Gastrocnemius medialis (tissue), 4 donors: ENCODE measurements at places on chromosomes 16 and 17.

DNA sequence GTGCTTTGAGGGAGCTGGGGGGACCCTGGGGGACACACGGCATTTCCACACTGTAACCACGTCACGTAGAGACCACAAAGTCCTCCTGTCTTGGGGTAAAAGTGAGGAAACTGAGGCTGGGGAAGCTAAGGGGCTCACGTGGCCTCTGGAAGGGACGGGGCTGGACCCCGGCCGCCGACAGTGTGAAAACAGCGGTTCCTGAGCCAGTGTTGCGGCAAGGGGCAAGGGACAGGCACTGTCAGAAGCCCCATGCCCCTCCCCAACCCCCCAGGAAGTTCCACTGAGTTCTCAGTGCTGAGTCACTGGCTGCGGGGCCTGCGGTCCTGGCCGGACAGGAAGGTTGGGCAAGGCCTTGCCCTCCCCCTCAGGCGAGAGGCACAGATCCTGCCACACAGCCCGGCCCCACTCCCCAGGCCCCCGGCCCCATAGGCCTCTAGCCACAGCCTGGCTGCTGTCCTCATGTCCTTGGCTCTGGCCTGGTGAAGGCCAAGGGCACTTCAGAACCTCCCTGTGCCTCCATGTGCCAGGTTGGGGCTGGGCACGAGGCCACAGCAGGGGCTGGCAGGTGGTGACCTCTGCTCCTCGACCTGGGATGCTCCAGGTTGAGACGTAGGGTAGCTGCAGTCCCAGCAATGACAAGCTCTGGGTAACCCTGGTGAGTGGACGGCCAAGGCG lies 5.0 kb upstream of the CCDC57 start:
- H3K27ac ChIP-seq, result peak overlapping the region; percentile 62
- H3K4me1 ChIP-seq, result peaks cover 11% of the 10 kb centered on the region
- H3K36me3 ChIP-seq, result no peaks in the 10 kb centered on the region
- DNase-seq, result peak; percentile 54
- no peak overlapping the region for H3K4me3 ChIP-seq

DNA sequence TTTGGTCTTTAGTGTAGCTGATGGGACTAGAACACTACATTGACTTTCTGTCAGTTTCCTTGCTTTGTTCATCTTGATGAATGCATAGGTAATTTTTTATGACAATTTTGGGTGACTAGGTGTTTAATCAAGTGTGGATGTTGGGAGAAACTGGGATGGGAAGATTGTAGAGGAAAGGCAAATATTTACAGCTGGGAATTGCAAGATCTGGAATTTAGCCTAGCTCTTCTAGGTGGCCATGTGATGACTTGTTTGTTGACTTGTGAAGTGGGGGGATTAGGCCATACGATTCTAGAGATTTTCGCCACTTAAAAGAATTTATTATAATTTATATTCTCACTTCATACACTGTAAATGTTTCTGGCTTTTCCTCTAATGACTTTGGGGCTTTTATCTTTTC lies 480.3 kb upstream of the GOT2 start:
- H3K27ac ChIP-seq, result no peak overlapping the region
- no peak for DNase-seq
- no peak overlapping the region for H3K4me3 ChIP-seq
- no peaks in the 10 kb centered on the region for H3K27me3 ChIP-seq

- DNase-seq, result no peak
- H3K27me3 ChIP-seq, result no peaks in the 10 kb centered on the region
- no peaks in the 10 kb centered on the region for H3K36me3 ChIP-seq
Observed at GRCh38 chr17:27283060-27283459, 10.9 kb upstream of the WSB1 start.

DNA sequence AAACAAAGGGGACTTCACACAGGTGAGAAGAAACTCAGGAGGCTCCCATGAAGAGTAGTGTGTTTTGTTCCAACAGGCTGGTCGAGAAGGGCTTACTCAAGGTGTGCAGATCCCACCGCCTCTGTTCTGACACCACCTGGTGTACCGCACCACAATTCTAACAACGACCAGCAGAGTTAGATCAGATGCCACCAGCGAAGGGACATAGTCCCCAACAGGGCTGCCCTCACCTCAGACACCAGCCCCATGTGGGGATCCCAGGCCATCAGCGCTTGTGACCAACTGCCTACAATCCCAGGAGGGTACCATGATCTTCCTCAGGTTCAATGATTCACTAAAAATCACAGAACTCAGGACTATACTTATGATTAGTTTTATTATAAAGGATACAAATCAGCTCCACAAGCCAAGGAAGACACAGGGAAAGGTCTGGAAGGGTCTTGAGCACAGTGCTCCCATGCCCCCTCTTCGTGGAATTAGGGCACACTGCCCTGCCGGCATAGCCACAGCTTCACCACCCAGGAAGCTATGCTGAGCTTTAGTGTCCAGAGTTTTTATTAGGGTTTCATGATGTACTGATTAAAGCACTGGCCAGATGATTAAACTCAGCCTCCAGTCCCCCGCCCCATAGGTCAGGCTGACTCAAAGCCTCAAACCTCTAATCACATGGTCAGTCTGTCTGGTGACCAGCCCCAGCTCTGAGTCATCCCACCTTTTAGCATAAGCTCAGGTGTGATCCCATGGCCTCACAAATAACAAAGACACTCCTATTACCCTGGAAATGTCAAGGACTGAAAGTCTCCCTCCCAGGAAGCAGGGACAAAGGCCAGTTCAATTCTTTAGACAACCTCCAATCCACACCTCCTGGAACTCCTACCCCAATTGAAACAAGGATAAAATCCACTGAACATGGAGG lies 26.0 kb downstream of the TRIM25 start:
- H3K4me3 ChIP-seq, result no peak overlapping the region
- no peak for DNase-seq
- no peak overlapping the region for H3K27ac ChIP-seq
- H3K4me1 ChIP-seq, result no peaks in the 10 kb centered on the region
- H3K36me3 ChIP-seq, result peaks cover 53% of the 10 kb centered on the region

DNA sequence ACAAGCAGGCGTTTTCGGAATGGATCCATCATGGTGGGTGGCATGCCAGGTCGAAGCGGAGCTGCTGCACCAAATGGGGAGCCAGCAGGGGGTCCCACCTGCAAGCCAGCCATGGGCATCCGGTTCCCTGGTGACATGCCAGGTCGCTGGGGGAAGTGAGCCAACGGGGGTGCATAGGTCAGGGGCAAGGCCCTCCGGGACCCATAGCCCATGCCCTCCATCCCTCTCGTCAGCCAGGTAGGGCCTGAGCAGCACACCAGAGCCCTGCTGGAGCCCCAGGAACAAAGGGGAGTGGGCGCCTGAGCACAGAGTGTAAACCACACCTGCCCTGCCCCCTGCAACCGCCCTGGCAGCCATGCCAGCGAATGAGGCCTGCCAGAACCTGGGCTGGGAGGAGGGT lies 5.0 kb downstream of the SMARCD2 start:
- no peak for DNase-seq
- H3K27me3 ChIP-seq, result no peaks in the 10 kb centered on the region
- H3K4me3 ChIP-seq, result no peak overlapping the region
- peaks cover 74% of the 10 kb centered on the region for H3K4me1 ChIP-seq
- peak overlapping the region; percentile 96 for H3K27ac ChIP-seq

DNA sequence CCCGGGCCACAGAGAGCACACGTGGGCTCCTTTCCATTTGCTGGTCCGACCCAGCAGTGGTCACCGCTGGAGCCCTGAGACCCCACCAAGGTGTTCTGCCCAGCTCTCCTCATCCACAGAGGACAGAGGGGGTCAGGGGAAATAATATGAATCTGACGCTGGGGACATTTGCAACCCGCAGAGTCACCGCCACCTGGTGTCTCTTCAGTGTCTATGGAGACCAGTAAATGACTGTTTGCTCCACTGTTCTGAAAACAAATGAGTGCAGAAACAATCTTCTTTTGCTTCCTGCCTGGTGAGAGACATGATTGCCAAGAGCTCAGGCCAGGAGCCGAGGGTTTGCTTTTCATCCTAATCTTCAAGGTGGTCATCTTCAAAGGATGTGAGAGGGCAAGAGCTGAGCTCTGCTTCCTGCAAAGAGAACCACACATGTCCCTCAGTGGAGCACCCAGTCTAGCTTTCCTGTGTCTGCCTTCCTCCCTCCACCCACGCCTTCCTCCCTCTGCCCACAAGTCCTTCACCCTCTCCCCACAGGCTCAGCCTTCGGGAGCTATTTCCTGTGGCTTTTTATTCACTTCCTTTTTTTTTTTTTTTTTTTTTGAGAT lies 14.7 kb upstream of the KLHDC4 start:
- no peaks in the 10 kb centered on the region for H3K36me3 ChIP-seq
- H3K4me3 ChIP-seq, result no peak overlapping the region
- no peak overlapping the region for H3K27ac ChIP-seq
- H3K27me3 ChIP-seq, result no peaks in the 10 kb centered on the region

DNA sequence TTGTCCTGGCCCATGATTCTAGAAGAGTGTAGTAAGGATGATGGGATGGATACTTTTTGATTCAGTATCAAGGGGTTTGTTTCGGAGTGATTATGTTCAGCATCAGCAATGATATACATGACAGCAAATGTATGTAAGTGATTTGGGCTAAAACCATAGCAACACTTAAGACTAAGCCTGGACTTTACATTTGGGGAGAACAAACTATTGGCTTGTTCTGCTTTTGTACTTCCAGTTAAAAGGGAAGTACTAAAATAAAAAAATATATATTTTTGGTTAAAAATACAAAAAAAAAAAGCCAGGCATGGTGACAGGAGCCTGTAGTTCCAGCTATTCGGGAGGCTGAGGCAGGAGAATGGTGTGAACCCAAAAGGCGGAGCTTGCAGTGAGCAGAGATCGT lies 20.5 kb upstream of the DHX8 start:
- H3K27me3 ChIP-seq, result no peaks in the 10 kb centered on the region
- H3K36me3 ChIP-seq, result no peaks in the 10 kb centered on the region
- H3K4me3 ChIP-seq, result no peak overlapping the region
- H3K27ac ChIP-seq, result no peak overlapping the region
